ENCODE measurements at places on chromosomes 7 and 10. TPM values are rescaled to one million over a fixed set of nuclear protein-coding genes. Genes with fewer than 3 reads are reported as not detected.

TUBAL3 gene
- not detected for total RNA-seq

OIT3 gene
- 2.0 TPM for total RNA-seq

FFAR4 gene
- not detected for total RNA-seq

GPR37 gene
- total RNA-seq, result not detected

LEP gene
- total RNA-seq, result not detected

- DNase-seq, result no peak
Measured at GRCh38 chr10:72511459-72511858, 114.4 kb downstream of the MICU1 start.

GRCh38 chr7:155213385-155213784 is 84.3 kb upstream of the INSIG1 start:
- DNase-seq, result no peak

- DNase-seq, result no peak
Measured at GRCh38 chr7:157961731-157962457, 625.1 kb downstream of the DNAJB6 start.

DNA sequence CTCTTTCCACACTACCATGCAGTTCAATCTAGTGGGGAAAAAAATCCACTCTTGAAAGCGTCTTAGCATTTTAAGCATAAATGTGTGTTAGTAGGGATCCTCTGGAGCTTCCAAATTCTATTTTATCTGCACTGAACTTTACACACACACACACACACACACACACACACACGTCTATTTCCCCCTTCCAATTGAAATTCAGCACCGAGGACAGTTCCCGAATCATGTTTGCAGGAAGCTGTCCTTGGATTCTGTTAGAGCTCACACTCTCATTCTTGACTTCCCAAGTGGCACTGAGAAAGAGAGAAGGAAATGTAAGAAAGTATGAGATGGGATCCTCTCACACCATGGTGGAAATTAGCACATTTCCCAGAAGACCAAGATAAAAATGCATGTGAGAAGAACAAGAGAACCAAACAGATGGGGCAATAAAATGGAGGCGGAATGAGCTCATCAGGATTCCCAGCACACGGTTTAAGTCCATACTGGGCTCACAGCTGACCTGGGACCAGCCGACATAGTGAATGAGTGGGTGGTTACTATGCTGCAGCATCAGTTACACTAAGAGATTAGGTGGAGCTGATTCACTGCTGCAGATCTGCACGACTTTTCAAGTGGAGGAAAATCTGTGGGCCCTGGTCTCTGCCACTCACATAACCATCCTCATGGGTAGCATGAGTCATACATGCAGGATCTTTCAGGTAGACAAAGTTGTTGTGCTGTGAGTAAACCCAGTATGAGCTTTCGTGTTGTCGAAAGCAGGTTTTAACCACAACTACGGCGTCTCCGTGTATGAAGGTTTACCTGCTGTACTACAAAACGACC is 3.3 kb upstream of the NPTX2 start:
- no peak for DNase-seq

- no peak for DNase-seq
Measured at GRCh38 chr10:10817609-10818008, 200.1 kb upstream of the CELF2 start.

- no peak for DNase-seq
Measured at GRCh38 chr10:114024876-114025610, 18.6 kb upstream of the ADRB1 start.

DNA sequence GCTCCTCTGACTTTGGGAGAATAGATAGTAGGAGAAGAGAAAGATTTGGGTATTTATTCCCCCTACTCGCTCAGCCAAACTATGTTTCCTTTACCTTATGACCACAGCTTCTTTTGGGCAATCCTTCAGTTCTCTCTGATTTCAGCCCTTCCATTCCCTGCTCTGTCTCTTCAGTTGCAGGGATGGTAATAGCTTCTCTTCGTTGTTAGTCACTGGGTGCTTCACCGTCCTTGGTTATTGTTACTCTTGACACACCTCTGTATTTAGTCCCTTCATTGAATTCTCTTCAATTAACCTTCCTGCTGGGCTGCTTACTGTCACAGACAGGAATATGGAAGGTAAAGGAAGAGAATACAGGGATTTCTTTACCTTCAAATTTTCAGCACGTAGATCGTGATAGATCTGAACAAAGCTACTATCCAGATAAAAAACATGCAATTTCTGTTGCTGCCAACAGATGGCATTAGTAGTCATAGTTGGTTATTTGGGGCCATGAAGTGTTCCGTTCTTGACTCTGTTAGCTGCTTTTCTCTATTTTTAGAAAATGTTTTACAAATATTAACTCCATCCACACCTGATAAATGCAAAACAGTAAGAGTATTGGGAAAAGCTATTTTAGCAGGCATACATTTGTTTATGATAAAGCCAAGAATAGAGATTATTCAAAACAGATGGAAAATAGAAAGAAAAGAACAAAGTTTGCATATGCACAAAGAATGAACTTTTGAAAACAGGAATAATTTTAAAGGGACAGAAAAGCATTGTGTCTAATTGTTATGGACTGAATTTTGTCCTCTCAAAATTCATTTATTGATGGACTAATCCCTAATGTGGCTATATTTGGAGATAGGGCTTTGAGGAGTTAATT is 14.0 kb upstream of the PTTG1IP2 start:
- no peak for DNase-seq

DNA sequence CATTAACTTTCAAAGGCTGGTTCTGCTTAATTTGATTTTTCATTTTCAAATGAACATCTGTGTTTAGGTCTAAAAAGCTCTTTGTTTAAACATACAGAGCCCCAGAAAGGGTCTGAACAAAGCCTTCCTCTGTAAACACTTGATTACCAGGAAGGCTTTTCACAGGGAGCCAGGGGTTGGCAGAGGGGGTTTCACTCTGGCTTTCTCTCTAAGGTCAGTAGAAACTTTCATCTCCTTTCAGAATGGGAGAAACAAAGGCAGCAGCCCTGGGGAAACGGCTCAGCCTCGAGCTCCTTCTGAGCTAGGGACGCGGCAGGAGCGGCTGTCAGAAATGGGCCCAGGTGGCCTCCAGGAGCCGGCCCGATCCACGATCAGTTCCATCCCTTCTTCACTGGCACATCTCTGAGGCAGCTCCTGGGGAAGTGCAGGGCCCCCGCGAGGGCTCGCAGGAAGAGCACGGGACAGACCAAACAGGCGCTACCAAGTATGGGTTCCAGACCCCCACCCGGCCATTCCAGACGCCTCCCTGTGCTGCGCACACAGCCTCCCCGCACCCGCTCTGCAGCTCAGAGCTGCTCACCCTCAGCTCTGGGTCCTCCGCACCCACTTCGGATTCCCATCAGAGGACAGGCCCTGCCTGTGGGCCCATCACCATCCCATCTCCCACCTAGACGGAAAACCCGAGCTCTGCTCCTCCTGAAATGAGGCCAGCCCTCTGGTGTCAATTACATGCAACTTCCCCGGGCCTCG is 124.1 kb downstream of the MAD1L1 start:
- no peak for DNase-seq

- no peak for DNase-seq
Measured at GRCh38 chr7:55094092-55094690, 75.4 kb downstream of the EGFR start.

DNA sequence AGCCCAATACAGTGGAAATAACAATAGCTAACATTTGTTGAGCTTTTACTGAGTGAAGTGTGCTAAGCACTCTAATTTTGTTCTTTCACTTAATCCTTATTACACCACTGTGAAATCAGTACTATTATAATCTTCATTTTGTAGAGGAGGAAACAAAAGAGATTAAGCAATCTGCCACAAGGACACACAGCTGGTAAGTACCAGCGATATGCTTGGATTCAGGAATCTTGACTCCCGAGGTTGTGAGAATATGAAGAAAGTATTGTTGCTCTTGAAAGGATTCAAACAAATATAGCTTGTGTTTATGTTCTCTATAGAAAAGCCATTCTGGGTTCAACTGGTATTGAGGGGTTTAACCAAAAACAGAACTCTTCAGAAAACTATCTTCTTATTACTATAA is 93.7 kb upstream of the HECTD2 start:
- DNase-seq, result no peak

GRCh38 chr10:104665174-104665573 is 24.1 kb downstream of the SORCS3 start:
- DNase-seq, result no peak
